DMS 273 treated with DMSO at 0.1 percent for 48 hours (cell line): ENCODE measurements at places on chromosomes 3 and 15.

DNA sequence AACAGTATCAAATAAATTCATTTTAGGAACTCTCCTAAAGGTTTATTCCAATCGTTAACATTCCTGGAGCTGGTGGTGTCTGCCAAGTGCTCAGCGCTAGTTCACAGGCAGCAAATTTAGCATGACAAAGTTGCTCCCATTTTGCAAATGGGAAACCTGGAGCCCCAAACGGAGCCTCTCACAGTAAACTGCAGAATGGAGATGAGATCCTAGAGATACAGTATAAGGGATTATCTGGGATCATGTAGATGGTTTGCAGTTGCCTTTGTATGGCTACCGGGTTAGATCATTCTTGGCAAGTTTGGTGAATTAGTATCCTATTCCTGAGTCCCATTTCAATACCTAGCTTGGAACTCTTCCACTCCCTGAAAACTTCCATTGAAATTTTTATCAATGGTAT is 173.7 kb downstream of the CDIN1 start:
- DNase-seq, result no peak

DNA sequence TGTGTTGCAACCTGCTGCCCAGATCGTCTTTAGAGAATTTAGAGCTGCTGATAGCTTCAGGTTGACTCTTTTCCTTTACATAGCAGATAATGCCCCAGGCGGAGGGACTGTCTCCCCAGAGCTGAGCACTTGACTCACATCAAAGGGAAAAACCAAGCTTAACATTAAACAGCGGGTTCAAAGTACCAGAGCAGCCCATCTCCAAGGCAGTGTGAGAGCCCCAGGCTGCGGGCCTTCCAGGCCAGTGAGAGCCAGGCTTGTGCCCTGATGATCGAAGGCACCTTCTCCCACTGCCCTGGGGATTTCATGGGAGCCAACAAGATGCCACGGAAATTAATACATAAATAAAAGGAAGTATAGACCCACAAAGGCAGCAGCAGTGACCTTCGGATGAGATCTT is 275.6 kb downstream of the XXYLT1 start:
- no peak for DNase-seq

GRCh38 chr3:189869165-189869564 is 238.0 kb downstream of the TP63 start:
- DNase-seq, result no peak

DNA sequence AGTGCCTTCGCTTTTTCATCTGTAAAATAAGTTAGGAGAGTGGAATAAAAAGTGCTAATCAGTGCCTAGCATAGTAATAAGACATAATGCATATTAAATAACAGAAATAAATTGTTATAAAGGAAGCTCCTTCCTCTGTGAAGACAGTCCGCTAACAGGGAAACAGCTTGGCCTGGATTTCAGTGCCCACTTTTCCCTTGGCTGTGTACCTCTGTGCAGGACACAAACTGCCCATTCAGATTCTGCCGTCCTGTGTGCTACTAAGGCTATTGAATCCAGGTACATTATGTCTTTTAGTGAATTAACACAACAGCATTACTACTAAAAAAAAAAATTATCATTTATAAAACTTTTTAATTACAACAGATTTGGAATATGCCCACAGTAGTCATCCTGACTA is 90.7 kb downstream of the TBL1XR1 start:
- no peak for DNase-seq

GRCh38 chr3:51075221-51075775 is 309.8 kb upstream of the MANF start:
- DNase-seq, result no peak
